ENCODE measurements at places on chromosomes 13 and 19. TPM values are rescaled to one million over a fixed set of nuclear protein-coding genes. Genes with fewer than 3 reads are reported as not detected.

The B3GNT3 gene
- total RNA-seq, result 0.04 TPM

The IFNL1 gene
- not detected for total RNA-seq

The LIN37 gene
- total RNA-seq, result 10.2 TPM

The ANGPTL8 gene
- total RNA-seq, result 0.44 TPM

The POLD1 gene
- 21.7 TPM for total RNA-seq

The HIPK4 gene
- total RNA-seq, result 0.13 TPM

The KCNC3 gene
- total RNA-seq, result 0.13 TPM

The PTPRH gene
- 0.58 TPM for total RNA-seq

The VSTM1 gene
- total RNA-seq, result not detected

Measured in muscle of leg (tissue), 16 donors.